ENCODE measurements at places on chromosomes 2 and 18.

DNA sequence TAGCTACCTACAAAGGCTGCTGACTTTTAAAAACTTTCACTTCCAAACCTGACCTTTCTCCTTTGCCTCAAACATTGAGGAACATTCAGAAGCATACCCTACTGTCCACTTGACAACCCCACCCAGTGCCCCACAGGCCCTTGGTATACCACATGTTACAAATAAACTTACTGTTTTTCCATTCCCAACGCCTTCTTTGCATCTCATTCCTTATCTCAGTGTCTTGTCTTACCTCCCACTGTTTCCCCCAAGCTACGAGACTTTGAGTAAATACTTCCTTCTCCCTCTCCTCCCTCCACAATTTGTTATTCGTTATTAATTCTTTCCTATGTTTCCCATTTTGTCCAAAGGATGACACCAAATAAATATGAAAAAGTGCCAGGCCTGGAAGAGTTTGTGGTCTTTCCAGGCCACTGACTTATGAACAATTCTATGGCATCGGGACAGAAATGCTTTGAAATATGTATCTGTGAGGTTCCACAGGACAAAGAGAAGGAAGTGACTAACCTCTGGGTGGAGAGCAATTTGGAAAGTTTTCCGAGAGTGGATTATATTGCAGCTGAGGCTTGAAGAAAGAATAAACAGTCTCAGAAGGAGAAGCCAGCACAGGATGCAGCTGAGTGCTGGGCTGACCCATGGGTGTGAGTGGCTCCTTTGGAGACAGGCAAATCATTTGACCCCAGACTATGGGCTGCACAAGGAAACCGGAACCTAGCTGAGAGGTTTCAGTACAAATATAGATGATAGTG, 409.0 kb downstream of the LPIN1 start:
- DNase-seq = no peak

- no peak for DNase-seq
Observed at GRCh38 chr2:125169764-125170146, 1144.7 kb downstream of the CNTNAP5 start.

DNA sequence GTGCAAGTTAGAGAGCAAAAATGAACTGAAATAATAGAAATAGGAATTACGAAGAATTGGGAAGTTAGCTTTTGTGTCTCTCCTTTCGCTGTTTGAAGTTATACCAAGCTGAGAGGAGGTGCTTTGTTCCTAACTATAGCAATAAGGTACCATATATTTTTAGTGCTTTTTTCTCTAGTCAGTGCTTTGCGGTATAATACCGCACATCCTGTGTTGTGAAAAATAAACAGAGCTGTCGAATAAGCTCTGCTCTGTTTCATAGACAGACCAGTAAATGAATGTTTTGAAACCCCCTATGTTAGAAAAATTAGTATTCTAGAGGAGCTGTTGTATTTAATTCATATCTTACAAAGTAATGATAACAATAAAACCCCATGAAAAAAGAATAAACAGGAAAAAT, 130.8 kb downstream of the MAP4K4 start:
- DNase-seq = no peak

DNA sequence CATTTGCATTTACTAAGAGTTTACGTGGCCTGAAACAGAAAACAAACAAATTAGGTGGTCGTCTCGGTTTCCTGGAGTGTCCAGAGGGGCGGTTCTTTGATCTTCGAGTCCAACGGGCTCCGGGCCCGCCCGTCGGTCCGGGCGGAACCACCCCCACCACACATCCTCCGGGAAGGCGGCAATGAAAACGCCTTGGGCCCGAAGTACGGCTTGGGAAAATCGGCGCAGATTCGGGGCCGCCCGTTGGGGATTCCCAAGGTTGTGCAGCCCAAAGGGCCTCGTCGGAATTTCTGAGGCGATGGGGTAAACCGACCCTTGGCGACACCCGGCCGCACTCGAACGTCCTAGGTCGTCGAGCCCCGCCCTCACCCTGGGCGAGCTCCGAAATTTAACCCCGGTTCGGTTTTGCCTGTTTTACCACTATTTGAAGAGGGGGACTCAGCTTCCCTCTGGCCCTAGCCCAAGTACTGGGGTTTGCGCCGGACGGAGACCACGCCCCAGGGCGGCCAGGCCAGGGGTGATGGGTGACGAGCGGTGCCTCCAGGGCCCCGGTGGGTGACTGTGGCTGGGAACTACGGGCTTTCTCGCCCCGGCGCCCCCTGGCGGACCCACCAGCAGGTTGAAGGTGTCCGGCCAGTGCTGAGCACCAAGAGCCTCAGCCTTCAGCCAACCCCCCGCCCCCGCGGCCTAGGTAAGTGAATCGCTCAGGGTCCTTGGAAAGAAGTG, 1.9 kb upstream of the CFAP53 start:
- peak; percentile 72 for DNase-seq

DNA sequence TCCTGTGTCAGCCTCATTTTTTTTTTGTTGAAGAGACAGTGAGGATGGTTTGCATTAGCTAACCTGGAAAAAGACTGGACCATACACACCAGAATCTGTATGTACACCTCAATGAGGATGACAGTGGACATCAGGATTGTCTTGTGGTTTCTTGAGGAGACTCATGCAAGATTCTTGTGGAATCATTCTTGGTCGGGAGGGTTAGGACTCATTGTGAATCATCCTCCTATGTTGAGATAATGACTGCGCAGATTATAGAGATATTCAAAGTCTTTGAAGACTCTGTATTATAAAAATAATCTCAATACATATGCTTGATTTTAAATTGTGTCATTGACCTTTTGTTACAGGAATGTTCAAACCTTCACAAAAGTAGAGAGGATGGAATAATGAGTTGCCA, 49.1 kb upstream of the DOCK10 start:
- DNase-seq = no peak

GRCh38 chr2:12484536-12485115, 232.1 kb upstream of the TRIB2 start:
- no peak for DNase-seq

DNA sequence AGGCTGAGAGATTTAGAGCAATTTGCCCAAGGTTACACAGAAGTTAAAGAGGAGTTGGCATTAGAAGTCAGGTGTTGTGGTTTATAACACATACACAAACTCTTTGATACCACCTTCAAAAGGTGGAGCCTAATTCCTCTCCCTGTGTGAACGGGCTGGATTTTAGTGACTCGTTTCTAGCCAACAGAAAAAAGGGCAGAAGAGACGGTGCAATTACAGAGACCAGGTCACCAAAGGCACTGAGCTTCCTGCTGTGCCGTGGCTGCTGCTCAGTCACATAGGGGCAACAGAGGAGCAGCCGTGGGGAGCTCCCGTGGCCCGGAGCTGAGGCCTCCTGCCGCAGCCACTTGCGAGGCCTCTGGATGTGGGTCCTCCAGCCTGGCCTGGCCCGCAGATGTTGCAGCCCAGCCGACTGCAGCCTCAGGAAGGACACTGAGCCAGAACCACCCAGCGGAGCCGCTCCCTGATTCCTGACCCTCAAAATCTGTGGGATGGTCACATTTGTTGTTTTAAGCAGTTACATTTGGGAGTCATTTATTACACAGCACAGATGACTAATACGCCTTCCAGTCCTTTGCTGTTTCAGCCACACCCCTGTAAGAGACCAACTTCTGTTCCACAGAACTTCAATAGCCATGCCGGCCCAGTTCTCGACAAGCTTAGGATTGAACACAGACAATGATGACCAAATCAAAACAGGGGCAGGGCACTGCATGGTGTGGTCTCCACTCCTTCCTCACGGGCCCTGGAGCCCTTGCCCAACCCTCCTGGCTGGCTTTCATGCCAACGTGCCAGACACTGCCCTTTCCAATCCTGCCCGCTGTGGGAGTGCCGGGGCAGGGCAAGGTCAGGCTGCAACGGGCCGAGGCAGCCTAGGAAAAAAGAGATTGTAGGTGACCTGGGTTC, 17.1 kb downstream of the EDAR start:
- DNase-seq = no peak

- DNase-seq = no peak
Observed at GRCh38 chr2:226683196-226683595, 116.4 kb downstream of the IRS1 start.

DNA sequence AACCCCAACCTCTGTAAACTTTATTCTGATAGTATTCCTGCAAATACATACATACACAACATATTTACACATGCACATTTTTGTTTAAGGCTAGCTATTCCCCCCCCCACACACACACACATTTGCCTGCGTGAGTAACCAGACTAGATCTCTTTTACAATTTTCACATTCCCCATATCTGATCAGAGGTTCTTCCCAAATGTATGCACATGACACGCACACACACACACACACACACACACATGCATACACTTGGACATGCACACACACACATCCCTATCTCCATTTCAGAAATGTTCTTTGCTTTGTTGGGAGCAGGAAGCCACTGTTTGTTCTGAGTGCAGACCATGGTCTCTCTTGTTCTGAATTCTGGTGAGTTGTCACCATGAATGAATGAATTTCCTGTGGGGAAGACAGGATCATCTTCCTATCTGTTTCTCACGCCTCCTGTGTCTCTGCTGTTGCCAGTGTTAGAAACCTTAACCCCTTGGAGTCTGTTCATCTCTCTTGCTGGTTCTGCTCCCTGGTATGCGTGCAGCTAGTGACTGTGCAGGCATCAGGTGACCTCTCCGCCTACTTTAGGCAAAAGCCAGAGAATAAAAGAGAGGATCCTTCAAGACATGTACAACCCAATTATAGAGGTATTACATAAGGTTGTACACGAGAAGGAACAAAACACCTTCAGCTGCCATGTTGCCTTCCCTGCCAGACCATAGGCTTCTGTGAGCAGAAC, 251.0 kb upstream of the RAB12 start:
- DNase-seq = no peak

DNA sequence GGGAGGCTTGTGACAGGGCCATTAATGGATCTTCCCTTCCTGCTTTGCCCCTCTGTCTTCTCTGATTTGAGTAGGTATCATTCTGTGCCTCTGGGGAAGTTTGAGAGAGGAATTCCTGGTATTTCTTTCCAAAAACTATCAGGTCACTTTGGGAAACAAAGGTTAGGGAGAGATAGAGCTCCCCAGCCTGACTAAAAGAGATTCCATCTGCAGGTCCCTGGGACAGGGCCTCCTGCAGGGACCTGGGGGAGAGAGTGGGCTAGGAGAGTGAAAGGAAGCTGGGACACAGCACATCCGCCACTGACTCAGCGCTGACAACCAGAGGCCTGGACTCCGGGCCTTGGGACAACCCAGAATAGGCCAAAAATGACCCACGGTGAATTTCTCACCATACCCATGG, 6.4 kb downstream of the GALNT14 start:
- no peak for DNase-seq

DNA sequence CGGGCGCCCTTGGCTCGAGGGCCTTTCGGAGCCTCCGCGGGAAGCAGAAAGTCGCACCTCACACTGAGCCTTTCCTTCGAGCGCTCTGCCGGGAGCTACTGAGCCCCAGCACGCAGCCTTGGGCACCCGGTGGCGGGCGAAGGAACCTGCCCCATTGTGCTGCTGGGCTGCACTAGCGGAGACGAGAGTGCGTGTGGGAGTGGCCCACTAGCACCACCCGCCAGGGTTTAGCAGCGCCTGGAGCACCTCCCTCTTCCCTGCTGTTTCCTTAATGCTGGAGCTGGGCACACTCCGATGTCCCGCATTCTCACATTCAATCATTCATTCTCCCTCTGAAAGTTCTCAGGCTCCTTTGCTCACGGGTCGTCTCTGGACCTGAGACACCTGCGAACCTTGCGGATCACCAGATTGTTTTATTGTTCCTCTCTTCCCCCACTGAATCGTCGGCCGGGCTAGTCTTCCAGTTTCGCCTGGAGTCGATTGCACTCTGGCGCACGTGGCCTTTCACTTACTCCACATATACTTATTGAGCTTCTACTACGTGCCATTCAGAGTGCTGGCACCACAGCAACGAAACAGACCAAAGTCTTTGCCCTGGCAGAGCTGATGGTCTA, 8.5 kb upstream of the PAX3 start:
- DNase-seq = no peak

DNA sequence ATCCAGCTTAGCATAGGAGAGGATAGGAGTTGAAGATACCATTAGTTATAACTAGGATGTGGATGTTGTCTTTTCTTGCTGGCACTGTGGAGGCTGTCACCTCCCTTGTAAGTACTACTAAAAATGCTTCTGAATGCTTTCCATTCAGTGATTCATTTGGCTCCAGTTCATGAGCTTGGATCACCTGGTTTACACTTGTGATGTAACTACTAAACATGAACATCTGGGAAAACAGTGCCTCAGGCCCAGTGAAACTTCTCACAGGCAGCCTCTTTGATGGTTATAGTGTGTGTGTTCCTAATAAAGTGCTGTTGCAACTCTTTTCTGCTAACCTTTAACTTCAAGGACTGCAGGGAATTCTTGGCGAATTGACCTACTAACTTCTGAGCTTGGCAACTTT, 13.0 kb upstream of the SLC9A2 start:
- DNase-seq = no peak

DNA sequence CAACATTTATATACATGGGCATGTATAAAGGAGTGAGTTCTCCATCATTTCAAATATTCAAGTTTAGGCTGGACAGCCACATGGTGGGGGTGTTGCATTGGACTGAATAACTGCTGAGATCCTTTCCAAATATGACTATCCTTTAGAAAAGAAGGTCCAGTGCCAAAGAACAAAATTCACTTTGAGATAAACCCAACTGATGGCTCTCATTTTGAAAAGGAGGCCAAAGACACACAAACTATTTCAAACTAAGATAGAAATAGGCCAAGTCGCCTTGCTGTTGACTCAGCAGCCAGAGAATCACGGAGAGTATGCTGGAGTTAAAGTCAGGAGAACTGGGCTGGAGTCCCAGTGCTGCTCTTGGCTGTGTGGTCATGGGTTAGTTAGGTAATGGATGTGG, 204.5 kb upstream of the LRATD1 start:
- no peak for DNase-seq

DNA sequence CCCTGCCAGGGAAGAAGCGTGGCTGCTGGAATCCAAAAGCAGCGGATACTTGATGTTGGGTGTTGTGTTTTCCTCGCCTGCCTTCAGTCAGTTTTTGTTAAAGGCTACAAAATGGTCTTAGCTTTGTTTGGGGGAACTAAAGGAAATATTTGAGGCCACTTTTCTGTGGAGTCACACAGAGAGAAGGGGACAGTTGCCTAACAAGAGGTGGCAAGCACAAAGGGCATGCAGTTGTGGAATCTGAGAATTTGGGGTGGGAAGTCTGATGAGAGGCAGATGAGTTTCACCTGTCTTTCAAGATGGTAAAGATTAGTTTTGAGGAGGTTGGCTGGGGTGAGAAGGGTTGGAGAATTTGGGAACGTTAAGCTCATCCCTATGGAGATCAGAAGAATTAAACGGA, 2.9 kb downstream of the MALT1 start:
- no peak for DNase-seq

- DNase-seq = no peak
Observed at GRCh38 chr2:242098034-242098433, 228.5 kb downstream of the RTP5 start.

DNA sequence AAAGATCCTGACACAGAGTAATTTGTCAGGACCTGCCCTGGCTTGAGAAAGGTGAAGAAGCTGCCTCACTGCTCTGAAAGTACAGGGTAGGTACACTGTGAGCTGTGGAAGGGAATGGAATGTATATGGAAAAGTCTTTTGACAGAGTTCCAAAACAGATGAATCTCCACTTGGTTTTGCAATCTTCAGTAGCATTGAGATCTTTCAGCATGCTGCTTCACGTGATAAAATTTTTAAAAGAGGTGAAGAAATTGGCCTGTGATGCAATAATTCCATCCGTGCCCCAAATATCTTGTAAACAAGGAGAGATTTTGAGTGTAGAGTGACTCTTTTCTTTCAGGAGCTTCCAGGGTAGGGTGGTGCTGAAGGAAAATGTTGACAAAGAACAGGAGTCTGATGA, 123.1 kb downstream of the OSR1 start:
- DNase-seq = no peak

GRCh38 chr2:177474301-177474700, 81.7 kb downstream of the AGPS start:
- no peak for DNase-seq

Data from activated T-cell treated with anti-CD3 and anti-CD28 coated beads for 1 hour (primary cell).